NCI-H1092 (cell line): ENCODE measurements at places on chromosomes 2 and 18.
A peak's percentile ranks its signal among the peaks of the same experiment; 100 is the strongest.

- DNase-seq: no peak
Observed at GRCh38 chr2:127158614-127159290, 51.8 kb upstream of the BIN1 start.

DNA sequence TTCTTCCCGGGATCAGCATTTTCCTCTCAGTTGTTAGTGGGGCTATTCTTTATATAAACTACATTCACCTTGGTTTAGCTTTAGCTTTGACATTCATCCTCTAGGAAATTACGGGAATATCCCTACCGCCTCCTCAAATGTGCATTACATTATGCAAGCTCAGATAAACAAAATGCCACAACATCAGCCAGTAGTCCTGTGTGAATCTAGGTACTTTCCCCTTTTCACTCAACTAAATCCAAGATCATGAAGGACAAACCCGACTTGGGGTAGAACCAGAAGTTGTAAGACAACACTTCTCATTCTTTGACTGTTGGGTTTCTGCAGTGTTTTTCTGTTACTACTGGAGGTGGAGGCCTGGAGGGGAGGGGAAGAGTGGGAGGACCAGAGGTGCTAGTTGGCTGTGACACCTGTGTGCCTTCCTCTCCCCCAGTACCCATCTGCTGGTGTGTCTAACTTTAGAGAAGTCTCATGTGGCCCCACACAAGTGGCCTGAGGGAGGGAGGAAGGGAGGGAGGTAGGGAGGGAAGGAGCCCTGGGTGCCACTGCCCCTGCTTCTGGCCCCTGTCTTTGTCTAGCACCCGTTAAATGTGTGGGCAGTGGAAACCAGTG, 84.8 kb upstream of the BCL2L11 start:
- DNase-seq: no peak

- DNase-seq: no peak
Observed at GRCh38 chr18:74480149-74480651, 16.0 kb upstream of the CNDP2 start.

- DNase-seq: no peak
Observed at GRCh38 chr18:46588971-46589660, 67.9 kb downstream of the LOXHD1 start.

- no peak for DNase-seq
Observed at GRCh38 chr18:38077229-38077628, 511.6 kb upstream of the CELF4 start.

DNA sequence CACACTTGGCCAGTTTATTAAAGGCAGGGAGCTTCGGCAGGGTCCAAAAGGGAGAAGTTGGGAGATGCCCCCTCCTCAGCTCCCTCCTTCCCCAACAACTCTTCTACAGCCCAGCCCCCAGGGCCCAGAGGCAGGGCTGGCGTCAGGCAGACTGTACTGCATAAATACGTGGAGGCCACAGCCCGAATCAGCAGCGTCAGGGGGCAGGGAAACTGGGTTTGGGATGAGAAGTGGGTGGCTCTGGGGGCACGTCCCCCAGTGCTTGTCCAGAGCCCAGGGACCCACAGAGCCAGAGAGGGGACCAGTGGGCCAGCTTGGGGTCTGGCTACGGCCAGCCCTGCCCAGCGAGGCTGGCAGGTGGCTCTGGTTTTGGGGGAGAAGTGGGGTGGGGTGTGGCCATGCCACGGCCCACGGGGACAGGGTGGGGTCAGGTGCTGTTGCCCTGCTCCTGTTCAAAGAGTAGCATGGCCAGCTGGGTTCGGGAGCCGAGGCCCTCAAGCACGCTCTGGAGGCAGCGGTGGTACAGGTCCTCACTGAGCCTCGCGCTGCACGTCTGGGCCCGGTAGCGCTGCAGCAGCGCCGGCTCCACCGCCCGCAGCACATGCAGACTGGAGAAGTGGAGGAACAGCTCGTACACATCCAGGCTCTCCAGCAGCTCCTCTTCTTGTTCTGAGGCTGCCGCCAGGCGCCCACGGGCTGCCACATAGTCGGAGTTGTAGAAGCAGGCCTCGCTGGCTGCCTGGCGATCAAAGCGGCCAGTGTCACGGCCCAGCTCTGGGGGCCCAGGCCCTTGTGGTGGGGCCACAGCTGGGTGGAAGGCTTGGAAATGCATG, 4.4 kb downstream of the CHPF start:
- DNase-seq: no peak

DNA sequence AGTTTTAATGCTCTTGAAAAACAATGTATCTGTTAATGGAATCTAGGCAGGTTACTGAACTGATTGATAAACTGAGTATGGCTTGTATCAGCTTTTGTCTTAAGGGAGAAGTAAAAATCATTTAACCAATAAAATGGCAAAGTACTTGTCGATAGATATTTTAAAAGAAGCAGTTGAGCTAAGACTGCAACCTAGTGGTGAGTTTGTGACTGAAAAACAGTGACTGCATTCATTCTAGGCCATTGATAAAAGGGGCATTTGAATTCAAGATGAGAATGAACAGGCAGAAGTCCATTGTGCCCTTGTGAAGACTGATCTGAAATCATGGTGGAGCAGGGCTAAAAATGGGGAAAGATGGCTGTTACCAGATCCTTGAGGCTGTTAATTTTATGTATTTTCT, 59.4 kb upstream of the MSTN start:
- no peak for DNase-seq

GRCh38 chr18:28412521-28412920, 235.6 kb upstream of the CDH2 start:
- no peak for DNase-seq

GRCh38 chr2:108634011-108634410, 85.3 kb upstream of the RANBP2 start:
- peak; percentile 81 for DNase-seq

DNA sequence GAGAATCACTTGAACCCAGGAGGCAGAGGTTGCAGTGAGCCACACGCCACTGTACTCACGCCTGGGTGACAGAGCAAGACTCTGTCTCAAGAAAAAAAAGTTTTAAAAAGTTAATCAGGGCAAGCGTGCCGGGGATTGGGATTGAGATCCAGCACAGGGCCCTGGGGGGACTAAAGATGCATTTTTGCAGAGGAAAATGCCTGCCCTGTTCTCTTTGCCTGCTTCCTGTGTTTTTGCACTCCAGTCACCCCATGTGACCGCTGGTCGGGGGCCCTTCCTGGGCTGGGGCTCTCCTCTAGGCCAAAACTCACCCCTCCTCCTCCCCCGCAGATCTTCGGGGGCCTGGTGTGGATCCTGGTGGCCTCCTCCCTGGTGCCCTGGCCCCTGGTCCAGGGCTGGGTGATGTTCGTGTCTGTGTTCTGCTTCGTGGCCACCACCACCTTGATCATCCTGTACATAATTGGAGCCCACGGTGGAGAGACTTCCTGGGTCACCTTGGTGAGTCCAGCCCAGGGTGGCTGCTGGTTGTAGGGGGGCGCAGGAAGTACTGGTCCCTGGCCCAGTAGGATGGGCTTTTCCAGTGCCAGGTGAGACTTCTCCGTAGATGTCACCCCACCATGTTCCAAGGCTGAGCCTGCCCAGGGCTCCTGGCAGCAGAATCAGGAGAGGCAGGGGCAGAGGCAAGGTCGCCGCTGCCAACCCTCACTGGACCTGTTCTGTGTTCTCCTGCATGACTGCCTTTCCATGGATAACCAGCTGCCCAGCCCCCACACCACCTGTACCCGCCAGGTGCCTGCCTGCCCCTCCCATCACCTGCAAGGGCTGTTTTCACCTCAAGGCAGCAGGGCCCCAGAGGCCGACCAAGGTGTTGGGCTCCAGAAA, 22.4 kb downstream of the MAL start:
- DNase-seq: no peak
